ENCODE measurements at places on chromosomes 5 and 9.

GRCh38 chr9:26535151-26535550 is 357.5 kb downstream of the CAAP1 start:
- no peak for DNase-seq

- no peak for DNase-seq
Measured at GRCh38 chr9:34267660-34268059, 61.4 kb downstream of the KIF24 start.

GRCh38 chr5:35862126-35862525 is 5.4 kb downstream of the IL7R start:
- no peak for DNase-seq

DNA sequence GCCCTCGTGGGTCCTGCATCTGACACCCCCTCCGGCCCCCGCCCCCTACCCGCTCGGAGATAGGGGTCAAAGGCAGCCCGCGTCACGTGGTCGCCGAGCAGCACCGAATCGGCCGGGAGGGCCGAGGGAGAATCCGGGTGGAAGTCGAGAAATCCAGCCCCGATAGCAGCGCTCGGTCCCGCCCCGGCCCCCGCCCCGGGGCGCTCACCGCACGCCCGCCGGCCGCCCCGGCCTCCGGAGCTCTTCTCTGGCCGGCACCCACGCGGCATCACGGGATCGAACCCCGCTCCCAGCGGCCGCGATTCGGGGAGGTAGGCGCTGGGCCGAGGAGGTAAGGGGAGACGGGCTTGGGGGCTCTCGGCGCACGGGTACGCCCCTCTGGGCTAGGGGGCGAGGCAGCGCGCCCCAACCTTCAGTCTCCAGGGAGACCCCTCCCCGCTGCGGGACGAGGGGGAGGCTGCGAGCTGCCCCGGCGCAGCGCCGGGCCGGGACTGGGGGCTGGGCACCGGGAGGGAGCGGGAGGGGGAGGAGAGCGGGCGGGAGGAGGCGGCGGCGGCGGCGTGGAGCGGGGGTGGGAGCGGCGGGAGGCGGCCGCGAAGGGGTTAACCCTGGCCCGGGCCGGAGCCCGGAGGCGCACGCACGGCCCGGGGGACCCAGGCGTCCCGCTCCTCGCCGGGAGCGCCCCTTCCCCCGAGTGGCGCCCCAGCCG is 22.1 kb upstream of the NDST1 start:
- no peak for DNase-seq

GRCh38 chr9:81047280-81047679 is 642.1 kb downstream of the TLE1 start:
- no peak for DNase-seq

DNA sequence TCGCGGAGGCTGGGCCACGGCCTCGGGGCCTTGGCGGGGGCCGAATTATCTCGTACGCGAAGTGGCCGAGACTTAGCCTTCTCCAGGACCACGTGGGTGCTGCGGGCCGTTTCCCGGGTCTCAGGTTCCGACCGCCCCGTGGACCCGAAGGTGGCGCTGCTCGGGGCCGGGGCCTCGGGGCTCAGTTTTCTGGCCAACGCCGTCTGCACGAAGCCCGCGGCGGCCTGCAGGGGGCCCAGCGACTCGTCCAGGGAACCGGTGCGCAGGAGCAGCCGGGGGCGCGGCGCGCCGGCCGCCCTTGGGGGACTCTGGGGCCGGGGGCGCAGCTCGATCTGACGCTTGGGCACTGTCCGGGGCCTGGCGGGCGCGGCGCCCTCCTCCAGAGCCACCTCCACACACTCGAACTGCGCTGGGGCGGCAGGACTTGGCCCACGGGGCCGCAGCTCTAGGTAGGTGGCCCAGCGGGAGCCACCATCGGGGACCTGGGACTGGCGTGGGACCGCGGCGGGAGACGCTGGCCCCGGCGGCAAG is 716 bp downstream of the PROB1 start:
- no peak for DNase-seq

All from SK-N-MC (cell line).